ENCODE measurements at places on chromosomes 4 and X. TPM values are rescaled to one million over a fixed set of nuclear protein-coding genes. Genes with fewer than 3 reads are reported as not detected.

- no peak for DNase-seq
Measured at GRCh38 chr4:84286048-84286447, 213.0 kb downstream of the NKX6-1 start.

- no peak for DNase-seq
Measured at GRCh38 chr4:64174247-64174882, 234.9 kb downstream of the TECRL start.

Gene GPRASP1
- total RNA-seq: 14.4 TPM

Gene SEC31A
- total RNA-seq: 276 TPM

DNA sequence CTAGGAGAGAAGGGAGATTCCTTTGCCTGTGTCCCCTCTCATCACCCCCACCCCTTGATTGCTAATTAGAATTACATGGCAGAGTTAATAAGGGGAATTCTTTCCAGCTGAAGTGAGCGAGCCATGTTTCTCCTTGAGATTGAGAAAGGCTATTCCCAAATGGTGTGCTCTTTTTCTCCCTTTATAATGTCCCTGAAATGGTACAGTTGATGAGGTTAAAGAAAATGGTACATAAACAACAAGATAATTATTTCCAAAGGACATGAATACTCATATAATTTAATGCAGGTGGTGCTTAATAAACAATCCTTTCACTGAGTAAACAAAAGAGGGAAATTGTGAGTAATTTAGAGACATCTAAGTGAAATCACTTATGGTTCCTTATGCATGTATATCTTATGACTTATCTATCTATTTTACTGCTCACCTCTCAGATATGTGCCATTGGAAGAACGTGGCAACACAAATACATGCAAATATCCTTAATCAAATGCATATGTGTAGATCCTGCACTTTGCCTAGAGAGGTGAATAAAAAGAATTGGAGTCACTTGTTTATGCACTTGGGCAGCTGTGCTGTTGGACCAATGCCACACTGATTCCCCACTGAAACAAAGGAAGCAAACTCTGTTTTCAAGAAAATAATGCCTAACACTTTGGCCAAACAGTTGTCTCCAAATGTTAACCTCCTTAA lies 106.6 kb upstream of the WDR44 start:
- DNase-seq: peak; percentile 87

- no peak for DNase-seq
Measured at GRCh38 chr4:492412-492811, 6.5 kb downstream of the ZNF721 start.

Gene YTHDC1
- total RNA-seq: 97.2 TPM

Gene DSPP
- total RNA-seq: not detected

- no peak for DNase-seq
Measured at GRCh38 chrX:126164689-126165400, 1.2 kb downstream of the DCAF12L2 start.

GRCh38 chrX:63884821-63885790 lies 100.1 kb upstream of the ARHGEF9 start:
- no peak for DNase-seq

Gene RPS3A
- 4,257 TPM for total RNA-seq

- no peak for DNase-seq
Measured at GRCh38 chr4:139913398-139913990, 240.5 kb downstream of the MAML3 start.

Gene GLRA2
- not detected for total RNA-seq

DNA sequence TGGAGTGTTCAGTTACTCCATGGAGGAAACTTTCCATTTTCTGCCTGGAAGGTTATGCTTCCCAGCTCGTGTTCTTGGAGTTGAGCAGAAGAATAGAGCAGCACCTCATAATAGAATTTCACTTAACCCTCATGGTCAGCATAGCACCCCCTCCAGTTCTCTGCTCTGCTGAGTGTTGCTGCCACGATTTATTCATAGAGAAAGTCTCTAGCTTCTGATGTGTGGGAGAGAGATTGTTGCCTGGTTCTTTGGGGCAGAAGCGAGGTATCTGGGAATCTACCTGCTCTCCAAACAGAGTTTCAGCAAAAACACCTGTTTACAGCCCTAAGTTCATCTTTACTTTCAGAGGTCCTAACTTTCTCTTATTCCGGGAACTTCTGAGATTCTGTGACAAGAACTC lies 3.9 kb upstream of the DTHD1 start:
- no peak for DNase-seq

Gene GPR143
- not detected for total RNA-seq

- no peak for DNase-seq
Measured at GRCh38 chrX:153956044-153956907, 11.8 kb upstream of the RENBP start.

GRCh38 chr4:153159016-153159415 lies 45.2 kb upstream of the TRIM2 start:
- no peak for DNase-seq

Gene TRIM61
- total RNA-seq: 4.2 TPM

- no peak for DNase-seq
Measured at GRCh38 chrX:1011691-1012283, 200.7 kb downstream of the CRLF2 start.

- DNase-seq: no peak
Measured at GRCh38 chrX:128287693-128288092, 235.5 kb upstream of the ACTRT1 start.

Gene TLR1
- total RNA-seq: 7.7 TPM

GRCh38 chr4:113187358-113187757 lies 137.9 kb downstream of the ANK2 start:
- no peak for DNase-seq

GRCh38 chrX:1894026-1894294 lies 279.1 kb downstream of the ASMT start:
- no peak for DNase-seq

DNA sequence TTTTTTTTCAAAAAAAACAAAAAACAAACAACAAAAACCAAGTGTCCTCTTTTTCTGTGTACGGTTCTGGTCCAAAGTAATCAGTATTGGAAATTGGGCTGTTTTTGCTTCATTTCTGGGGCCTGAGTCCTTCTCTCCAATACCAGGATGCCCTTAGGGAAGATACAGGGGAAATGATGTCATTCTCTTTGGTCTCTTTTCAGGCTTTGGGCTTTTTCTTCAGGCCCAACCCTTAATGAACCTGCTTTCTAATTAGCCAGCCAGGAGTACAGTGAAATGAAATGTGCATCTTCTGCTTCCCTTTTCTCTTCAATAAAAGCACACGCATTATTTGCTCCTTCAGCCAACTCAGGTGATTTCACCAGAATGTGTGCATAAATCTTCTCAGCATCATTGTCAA lies 52.6 kb upstream of the RBPJ start:
- no peak for DNase-seq

DNA sequence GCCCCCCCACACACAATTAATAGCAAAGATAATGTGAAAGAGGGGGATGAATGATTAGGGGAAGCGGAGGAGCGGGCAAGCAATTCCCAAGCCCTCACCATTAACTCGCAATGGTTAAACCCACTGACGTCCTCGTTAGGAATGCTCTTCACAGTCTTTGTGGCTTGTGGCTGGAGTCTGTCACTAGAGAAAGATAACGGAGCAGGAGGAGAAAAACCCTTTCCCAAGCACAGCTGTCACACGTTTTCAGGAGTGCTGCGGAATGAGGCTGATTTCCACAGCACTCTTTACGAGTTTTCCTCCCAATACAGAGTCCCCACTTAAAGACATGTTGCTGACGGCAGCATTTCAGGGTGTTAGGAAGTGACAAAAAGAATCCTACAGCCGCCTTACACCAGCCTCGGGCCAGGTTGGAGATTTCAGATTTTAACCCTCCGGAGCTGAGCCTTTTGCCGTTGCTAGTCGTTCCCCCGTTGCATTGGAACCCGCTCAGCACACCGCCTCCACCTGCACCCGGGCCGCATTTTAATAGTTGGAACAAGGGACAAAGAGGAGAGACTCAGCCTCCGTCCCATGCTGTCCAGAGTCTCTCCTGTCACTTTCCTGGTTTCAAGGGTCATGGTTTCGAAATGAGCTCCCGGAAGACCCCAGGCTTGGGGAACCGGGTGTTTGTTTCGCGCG lies 92.2 kb downstream of the GEMIN8 start:
- peak; percentile 45 for DNase-seq

DNA sequence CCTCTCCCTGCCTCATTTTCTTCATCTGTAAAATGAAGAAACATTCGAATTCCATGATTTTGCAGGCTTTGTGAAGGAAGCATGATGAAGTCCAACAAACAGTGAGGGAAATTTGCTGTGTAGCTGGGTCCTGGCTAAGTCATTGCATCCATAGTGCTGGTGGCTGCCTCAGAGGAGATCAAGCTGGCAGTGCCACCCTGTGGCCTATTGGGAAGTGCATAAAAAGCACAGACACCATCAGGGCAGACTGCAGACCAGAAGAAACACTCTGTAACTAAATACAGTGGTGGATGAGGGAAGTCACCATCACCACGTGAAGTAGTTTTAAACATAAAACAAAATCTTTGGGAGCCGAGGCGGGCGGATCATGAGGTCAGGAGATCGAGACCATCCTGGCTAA lies 40.7 kb upstream of the DDX3X start:
- no peak for DNase-seq

DNA sequence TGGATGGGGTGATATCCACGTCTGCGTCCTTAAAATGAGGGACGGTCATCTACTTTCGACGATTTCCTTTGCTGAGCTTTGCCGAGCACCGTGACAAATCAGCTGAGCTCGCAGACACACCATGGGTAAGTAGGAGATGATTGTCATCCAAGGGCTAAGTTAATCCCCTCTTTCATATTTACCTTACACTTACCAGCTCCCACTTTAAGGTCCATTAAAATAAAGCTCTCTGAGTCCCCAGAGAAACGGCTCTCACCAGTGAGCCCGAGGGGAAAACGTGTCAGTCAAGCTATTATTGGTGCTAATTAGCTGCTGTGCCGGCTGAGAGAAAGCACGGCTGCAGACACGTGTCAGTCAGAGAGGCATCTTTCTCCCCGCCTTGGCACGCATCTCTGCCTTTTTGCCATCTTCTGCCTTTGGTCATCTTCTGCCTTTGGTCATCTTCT lies 72.2 kb downstream of the CRLF2 start:
- DNase-seq: no peak

Data from tongue (tissue), 3 donors.